Fibroblast of gingiva (primary cell): ENCODE measurements at places on chromosomes 2 and 18.
A peak's percentile ranks its signal among the peaks of the same experiment; 100 is the strongest.

DNA sequence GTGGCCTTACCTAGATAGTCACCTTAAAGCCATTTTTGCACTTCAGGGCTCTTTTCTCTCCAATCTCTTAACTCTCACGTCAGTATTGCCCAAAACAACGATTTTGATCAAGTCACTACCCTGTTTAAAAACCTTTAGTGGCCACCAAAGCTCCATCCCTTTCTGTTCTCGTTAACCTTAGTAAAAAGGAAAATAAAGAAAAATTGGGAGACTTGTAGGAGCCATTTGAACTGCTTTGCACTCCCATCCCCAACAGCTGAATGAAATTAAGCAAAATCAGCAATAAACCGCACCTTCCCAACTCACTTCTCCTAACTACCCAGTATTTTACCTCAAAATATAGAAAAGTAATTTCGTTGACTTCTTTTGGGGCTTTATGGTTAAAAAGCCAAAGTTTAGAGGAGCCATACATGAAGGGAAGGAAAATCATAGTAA lies 686 bp upstream of the ARL5A start:
- no peak for DNase-seq

DNA sequence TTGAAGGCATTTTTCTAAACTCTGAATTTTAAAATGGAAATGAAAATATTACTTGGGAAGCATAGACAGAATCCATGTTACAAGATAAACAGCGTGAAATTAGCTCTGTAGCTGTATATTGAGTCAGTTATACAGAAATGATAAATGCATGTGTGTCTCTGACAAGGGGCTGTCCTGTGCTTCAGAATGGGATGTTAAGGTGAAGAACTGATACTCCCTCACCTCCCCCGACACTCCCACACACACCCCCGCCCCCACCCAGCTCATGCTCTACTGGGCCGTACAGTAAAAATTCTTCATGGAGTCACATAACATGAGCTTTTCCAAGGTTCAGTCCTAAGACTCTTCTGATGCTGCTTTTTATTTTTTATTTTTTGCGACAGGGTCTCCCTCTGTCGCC lies 869 bp upstream of the THUMPD2 start:
- no peak for DNase-seq

- DNase-seq, result peak; percentile 39
These were observed 213.6 kb downstream of the TNS1 start for GRCh38 chr2:217789003-217789735.

DNA sequence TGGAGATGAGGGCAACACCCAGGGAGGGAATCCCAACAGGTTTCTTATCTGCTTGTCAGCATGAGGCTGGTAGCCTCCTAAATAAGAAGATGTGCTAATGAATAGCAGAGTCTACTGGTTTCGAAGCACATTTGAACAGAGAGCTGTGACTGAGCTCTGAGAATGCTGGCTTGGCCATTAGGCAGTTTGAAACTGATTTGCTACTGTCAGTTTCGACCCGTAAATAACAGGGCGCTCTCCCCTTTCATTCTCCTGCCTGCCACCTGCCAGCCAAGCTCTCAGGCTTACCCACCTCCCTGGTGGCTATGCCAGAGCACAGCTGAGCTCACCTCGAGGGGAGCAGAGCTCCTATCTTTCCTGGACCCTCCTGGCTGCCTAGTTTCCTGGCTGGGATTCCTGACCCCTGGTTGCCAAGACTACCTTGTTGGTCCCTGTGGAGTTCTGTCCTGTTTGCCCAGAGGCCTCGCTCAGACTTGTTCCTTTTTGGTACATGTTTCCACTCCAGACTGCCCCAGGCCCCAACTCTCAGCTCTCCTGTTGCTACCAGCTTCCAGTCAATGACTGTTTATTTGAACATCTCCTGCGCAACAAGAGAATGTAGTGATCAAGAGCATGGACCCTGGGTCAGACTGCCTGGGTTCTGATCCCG lies 102.3 kb upstream of the ALPP start:
- no peak for DNase-seq

GRCh38 chr2:181675254-181675653 lies 5.1 kb downstream of the NEUROD1 start:
- no peak for DNase-seq

GRCh38 chr18:69584429-69584828 lies 183.7 kb downstream of the DOK6 start:
- no peak for DNase-seq

GRCh38 chr2:144376460-144376859 lies 143.5 kb downstream of the ZEB2 start:
- DNase-seq, result no peak

DNA sequence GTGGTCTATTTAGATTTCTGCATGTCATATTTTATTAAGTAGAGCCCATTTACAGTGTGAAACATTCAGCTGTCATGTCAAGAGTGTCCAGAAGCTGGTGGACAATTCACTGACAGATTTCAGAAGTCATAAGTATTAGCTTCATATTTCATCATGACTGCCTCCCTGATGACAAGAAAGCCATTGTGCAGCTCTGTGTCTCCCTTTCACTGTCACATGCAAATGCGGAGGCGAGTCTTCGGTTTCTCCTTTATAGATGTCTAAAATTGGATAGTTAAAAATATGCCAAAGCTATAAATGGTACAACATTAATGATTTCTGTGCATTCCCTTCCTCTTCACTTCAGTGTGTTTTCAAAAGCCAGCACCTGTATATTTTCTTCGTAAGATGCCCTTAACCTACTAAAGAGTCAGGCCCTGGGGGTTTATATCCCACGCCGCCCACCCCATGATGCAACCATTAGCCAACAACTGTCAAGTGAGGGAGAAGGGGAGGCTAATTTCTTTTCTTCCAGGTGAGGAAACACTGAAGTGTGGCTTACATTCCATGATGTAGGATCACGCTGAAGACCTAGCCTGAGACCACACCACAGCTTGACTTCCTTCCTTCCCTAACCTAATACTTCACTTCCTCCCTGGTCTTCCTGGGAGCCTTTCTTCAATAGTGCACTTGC lies 99.6 kb upstream of the DDX18 start:
- DNase-seq, result no peak

- peak; percentile 41 for DNase-seq
These were observed 450.0 kb upstream of the SLC14A2 start for GRCh38 chr18:45165176-45165713.

GRCh38 chr18:67893916-67894315 lies 377.4 kb upstream of the DSEL start:
- DNase-seq, result no peak

DNA sequence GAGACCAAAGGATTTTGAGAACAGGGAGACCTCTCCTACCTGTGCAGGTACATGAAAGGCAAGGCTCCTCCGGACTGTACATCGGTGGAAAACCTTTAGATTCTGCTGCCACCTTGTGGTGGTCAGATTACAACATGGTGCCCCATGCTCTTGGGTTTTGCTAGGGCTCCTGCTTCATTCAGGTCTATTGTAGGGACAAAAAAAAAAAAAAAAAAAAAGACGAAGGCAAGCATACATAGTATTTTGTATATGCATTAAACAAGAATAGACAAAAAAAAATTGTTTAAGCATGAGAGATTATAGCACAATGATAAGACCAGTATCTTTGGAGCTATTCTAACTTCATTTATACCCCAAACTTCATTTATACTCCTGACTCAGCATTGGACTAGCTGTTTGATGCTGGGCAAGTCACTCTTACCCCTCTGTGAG lies 27.4 kb upstream of the SPR start:
- peak; percentile 37 for DNase-seq

DNA sequence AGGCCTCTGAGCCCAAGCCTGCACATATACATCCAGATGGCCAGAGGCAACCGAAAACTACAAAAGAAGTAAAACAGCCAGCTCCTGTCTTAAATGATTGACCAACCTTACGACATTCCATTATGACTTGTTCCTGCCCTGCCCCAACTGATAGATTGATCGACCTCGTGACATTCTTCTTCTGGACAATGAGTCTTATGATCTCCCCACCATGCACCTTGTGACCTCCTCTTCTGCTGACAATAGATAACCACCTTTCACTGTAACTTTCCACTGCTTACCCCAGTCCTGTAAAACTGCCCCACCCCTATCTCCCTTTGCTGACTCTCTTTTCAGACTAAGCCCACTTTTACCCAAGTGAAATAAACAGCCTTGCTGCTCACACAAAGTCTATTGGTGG lies 670.0 kb upstream of the PKDCC start:
- no peak for DNase-seq

- no peak for DNase-seq
These were observed 2031.3 kb upstream of the CELF4 start for GRCh38 chr18:39596891-39597290.

GRCh38 chr2:23497536-23497935 lies 112.6 kb downstream of the KLHL29 start:
- DNase-seq, result no peak

- no peak for DNase-seq
These were observed 25.7 kb upstream of the RIT2 start for GRCh38 chr18:43141208-43141607.

- peak; percentile 10 for DNase-seq
These were observed 36.6 kb downstream of the DARS1 start for GRCh38 chr2:135948642-135949355.

- DNase-seq, result no peak
These were observed 261.3 kb upstream of the MEIS1 start for GRCh38 chr2:66173645-66174044.

- DNase-seq, result no peak
These were observed 22.0 kb downstream of the IL1RL2 start for GRCh38 chr2:102208774-102209173.

DNA sequence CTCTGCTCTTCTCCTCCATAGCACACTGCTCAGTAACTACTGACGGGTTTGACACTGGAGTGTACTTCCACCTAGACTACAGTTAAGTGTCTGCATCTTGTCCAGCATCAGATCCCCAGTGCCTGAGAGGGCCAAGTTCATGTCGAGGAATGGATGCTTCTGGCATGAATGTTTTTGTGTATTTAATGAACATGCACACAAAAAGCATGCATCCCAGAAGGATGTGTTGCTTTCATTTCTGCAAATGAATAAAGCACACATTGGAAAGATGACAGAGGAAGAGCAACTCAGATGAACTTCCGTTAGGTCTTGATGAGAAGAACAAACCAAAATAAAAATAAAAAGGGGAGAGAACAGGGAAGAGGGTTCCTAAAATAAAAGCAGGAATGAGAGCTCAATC lies 27.9 kb downstream of the C2orf49 start:
- DNase-seq, result no peak

GRCh38 chr2:29475499-29475898 lies 360.3 kb downstream of the CLIP4 start:
- no peak for DNase-seq

DNA sequence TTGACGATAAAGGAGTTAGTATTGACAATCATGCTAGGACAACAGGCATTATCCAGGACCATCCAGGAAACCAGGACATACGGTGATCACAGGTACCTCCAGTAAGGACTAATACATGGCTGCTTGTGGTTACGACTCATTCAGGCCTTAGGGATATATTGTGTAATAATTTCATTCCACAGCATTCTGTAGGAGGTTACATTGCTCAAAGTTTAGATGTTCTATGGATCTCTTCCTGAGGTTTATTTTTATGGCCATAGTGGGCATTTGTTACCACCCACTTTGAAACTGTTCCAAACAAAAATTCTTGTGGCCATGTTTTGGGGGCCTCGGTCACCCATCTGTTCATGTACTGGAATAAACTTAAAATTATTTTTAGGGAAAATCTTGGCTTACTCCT lies 431.6 kb downstream of the METTL4 start:
- DNase-seq, result peak; percentile 18

- DNase-seq, result no peak
These were observed 110.9 kb downstream of the FAM210A start for GRCh38 chr18:13615432-13615861.

DNA sequence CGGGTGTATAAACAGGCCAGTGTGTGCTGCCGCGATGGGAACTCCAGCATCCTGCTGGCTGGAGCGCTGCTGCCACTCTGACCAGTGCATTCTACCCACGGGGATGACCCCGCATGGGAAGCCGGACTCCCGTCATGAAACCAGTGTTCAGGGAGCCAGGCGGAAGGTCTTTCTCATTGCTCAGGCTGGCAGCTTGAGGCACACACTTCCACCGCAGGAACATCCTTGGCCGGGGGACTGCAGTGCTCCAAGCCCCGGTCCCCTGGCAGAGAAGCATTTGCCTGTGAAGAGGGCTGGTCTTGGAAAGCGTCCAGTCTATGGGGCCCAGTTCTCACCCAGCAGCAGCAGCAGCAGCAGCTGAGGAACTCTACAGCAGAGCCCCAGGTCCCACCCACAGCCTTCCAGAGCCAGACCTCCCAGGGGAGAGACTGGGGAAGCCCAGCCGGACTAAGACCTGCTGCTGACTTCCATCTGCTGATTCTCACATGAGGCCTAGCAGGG lies 235.9 kb downstream of the KLHL29 start:
- DNase-seq, result peak; percentile 21

- DNase-seq, result no peak
These were observed 2.2 kb downstream of the RBM45 start for GRCh38 chr2:178114462-178114861.

GRCh38 chr18:59560556-59560955 lies 136.7 kb downstream of the CCBE1 start:
- DNase-seq, result no peak

DNA sequence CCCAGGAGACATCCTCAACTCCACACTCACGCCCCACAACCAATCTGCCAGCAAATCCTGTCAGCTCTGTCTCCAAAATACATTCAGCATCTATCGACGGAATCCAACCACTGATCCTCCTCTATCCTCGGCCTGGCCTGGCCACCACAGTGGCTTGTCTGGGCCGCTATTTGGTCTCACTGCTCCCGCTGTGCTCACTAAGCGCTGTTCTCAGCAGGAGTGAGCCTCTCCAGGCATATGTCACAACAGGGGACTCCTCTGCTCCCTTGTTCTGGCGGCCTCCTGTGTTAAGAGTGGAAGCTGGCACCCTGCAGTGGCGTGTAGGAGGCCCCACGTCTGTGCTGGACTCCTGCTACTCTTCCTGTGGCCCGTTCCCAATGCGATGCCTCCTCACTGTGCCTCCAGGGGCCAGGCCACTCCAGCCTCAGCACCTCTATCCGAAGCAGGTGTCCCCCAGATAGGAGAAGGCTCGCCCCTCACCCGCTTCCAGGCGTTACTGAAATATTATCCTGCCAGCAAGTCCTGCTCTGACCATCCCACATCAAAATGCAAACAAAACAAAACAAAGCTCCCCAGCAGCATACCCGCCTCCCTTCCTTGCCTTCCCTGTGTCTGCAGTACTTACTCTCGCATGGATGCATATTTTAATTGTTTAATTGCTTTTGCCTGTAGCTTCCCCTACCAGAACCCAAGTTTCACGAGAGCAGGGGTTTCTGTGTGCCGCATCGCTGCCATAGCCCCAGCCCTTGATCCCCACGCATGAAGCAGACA lies 39.9 kb downstream of the CENPO start:
- DNase-seq, result no peak

- no peak for DNase-seq
These were observed 36.0 kb upstream of the WIPF1 start for GRCh38 chr2:174633623-174633930.

DNA sequence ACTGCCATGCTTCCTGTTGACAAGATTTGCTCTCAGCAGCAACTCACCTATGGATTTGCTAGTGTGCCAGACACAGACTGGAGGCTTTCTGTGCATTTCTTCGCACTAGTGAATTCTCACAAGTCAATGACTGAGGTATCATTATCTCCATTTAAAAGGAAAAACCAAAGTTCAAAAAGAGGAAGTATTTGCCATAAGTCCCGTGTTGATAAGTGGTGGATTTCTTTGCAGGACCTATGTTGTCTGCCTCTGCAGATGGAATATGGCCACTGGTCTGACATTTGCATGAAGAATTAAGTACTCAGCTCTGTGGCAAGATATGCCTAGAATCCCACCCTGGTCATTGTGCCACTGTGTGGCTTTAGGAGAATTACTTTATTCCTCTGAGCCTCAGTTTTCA lies 299.6 kb downstream of the PAX3 start:
- no peak for DNase-seq

GRCh38 chr2:119590873-119591272 lies 46.6 kb downstream of the CFAP221 start:
- DNase-seq, result no peak
